ENCODE measurements at places on chromosomes 1 and 21.

GRCh38 chr1:35361638-35362037, 93.1 kb downstream of the ZMYM4 start:
- DNase-seq: no peak

DNA sequence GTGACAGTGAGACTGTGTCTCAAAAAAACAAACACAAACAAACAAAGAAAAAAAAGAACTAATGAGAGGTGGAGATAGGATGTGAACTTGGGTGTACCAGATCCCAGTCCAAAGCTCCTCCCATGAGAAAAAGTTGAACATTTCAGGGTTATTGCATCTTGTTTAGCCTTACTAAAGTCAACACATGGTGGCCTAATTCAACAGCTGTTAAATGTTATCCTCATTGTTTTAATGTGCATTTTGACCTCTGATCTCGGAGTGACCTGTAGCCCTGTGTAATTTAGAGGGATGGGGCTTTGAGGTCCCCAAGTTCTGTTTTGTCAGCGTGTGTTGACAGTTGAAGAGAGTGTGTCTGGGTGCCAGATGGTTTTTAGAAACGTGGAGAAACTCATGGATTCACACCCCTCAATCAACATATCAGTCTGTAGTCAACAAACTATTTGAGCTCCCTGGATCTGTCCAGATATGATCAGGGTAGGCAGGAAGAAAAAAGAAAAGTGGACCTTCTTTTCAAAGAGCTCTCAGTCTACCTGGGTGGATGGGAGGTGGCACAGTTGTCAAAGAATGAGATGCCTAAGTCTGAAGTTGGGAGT, 34.7 kb downstream of the PTPRU start:
- DNase-seq: no peak

DNA sequence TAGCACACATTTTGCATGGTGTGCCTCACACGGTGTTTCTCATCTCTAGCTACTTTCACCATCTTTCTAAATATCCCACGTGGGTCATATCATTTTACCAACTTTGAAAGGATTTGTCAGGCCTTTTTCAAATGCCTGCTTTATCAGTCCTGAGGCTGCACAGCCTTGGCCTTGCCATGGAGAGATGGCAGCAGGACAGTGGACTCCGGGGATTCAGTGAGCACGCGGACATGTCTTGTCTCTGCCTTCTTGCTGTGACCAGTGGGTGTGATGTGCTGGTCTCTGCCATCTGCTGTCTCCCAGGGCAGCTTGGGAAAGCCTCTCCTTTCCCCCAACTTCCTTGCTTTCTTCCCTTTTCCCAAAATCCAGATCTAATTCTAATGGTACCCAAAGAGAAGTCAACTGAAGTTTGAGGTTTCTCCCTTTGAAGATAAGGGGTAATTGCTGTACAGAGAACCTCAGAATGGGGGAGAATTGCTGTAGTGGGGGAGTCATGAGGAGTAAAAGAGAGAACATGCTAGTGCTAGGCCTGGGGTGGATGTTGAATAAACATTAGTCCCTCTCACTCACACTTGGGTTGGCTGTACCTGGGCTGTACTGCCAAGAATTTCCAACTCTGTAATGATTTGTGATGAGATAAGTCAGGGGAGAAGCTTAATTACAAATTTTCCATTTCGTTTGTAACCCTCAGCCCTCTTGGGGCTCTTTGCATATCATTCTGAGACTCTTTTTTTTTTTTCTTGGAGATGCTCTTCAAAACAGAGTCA, 99.5 kb downstream of the GALNT2 start:
- no peak for DNase-seq

- no peak for DNase-seq
Observed at GRCh38 chr21:25944672-25945213, 210.0 kb downstream of the GABPA start.

GRCh38 chr1:203891950-203892349, 30.6 kb downstream of the SNRPE start:
- DNase-seq: no peak

Data from right hindlimb (tissue), 1 donor.